ENCODE measurements at places on chromosomes 2 and 18.

DNA sequence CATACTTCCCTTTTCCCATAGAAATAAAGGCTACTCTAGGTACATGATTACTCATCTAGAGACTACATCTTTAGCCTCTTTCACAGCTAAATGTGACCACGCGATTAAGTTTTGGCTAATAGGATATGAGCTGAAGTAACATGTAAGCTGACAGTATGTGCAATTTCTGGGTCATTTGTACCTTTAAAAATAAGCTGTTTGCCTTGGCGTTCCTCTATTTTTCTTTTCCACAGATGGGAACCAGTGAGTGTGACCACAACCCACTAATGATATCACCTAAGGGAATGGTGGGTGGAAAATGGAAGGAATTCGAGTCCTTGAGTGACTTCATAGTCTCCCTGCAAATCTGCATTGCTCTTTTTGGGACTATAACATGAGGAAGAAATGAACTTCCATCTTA, 11.7 kb upstream of the NABP1 start:
- no peak for DNase-seq

- no peak for DNase-seq
These were observed 41.5 kb downstream of the RNF152 start for GRCh38 chr18:61851279-61851678.

DNA sequence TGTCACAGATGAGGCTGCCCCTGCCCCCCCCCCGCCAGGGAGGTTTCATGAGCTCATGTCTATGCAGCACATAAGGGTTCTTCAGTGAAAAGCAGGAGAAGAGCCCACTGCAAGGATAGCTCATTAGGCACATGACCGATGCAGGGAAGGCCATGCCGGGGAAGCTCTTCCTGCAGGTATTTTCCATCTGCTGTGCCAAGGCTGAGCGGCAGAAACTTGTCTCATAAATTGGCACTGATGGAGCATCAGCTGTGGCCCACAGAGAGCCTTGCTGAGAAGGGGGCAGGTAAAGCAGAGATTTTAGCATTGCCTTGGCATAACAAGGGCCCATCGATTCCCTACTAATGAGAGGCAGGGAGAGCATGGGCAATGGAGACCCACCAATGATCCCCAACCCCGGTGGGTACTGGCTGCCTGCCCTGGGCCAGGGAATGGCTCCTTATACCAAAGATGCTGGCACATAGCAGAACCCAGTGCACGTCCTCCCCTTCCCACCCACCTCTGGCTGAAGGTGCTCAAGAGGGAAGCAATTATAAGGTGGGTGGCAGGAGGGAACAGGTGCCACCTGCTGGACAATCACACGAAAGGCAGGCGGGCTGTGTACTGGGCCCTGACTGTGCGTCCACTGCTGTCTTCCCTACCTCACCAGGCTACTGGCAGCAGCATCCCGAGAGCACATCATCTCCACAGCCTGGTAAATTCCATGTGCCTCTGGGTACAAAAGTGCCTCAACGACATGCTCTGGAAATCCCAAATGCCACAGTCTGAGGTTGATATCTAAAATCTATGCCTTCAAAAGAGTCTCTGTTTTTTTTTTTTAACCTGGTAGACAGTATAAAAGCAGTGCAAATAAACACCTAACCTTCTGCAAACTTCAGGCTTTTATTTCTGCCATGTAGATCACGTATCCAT, 41.4 kb downstream of the STEAP3 start:
- DNase-seq = peak; percentile 64

DNA sequence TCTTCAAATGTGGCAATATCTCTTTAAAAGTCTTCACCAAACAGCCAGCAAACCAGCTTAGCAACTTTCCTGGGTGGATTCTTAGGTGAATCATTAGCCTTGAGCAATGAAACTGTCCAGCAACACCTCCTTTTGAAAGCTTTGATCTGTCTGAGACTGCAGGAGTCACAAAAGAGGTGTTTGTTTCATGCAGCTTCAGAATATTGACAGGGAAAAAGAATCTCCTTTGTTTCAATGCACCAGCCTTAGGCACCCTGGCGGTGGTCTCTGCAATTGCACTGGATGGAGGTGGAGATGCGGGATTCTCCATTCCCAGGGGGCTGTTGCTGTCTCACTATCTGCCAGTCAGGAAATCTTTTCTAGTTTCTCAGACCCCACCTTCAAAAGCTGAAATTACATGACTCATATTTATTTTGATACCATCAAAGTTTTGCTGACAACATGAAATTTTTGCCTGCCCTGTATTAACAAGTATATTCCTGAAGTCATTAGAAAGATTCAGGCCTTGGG, 76.0 kb upstream of the DSG1 start:
- DNase-seq = no peak

GRCh38 chr18:22841840-22842239, 91.3 kb upstream of the RBBP8 start:
- DNase-seq = no peak

GRCh38 chr2:208415255-208415654, 8.7 kb downstream of the PTH2R start:
- DNase-seq = no peak

- no peak for DNase-seq
These were observed 76.2 kb downstream of the DTNA start for GRCh38 chr18:34786162-34786741.

DNA sequence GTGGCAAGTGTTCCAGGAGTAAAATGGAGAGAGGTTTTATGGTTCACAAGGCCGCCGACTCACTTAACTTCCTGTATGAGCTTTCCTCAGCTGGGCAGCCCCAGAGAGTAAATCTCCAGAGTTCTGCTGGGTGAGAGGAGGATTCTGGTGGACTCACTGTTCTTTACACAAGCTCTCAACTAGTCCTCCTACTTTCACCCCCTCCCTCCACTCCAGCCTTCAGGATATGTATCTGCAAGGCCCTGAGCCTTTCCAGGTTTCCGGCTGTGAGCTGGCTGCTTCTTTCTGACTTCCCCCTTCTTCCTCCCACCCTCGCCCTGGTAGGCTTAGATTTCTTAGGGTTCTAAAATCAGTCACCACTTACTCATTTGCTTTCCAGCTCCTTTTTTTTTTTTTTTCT, 34.0 kb downstream of the EML6 start:
- no peak for DNase-seq

GRCh38 chr2:95314964-95315611, 17.9 kb downstream of the KCNIP3 start:
- peak; percentile 73 for DNase-seq

DNA sequence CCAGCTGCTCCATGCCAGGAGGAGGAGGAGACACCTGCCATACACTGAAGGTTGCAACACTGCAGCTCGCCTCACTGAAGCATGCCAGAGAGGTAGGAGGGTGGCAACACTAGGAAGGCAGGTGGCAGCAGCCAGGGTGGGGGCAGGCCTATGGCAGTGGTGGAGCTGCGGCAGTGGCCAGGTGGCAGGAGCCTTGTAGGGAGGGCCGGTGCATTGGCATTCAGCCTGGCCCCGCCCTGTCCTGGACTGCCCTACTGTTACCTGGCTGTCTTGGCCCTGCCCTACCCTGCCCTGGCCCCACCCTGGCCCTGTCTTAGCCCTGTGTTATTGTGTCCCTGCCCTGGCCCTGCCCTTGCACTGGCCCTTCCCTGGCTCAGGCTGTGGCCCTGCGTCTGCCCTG, 7.4 kb upstream of the ANKRD62 start:
- no peak for DNase-seq

- no peak for DNase-seq
These were observed 226.9 kb downstream of the DCDC2C start for GRCh38 chr2:3930246-3930645.

DNA sequence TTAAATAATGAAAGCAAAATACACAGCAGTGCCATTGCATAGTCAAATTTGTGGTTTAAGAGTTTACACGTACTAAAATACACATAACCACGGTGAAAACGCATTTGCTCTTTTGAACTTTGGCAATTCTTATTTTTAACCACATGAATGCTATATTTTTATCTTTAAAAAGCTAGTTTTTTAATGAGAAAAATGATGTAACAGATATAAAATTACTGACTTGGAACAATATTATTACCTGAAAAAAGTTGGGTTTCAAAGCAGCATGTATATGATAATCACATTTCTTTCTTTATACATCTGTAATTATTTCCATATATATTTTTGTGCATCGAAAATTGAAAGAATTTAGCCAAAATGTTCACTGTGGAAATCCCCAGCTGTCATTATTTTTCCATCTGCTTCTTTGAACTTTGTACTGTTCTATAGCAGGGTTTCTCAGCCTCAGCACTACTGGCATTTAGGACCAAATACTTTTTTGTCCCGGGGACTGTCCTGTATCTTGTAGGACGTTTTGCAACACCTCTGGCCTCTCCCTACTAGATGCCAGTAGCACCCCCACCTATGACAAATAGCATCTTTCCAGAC, 75.9 kb upstream of the CAB39 start:
- DNase-seq = no peak

- DNase-seq = peak; percentile 17
These were observed at the start of gene GALNT3 for GRCh38 chr2:165793779-165794535. GALNT3 (minus strand) TSS chr2:165794247; CDS start chr2:165770700, 23,547 bp downstream.

DNA sequence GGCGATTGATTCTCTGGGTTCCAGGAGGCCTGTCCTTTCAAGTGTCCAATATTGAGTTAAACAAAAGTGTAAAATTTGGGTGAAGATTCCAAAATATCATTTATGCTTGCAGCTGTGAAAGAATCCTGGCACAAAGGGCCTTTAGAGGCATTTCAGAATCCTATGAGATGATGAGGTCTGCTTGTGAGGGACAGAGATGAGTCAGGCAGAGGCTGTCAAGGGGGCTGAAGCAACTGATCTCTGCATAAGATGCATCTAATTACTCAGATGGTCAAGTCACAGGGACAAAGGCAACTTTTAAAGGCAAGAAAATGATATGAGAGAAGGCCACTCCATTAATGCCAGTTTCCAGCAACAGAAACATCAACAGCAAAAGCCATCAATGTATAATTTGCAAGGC, 78.8 kb downstream of the FHOD3 start:
- DNase-seq = peak; percentile 25

DNA sequence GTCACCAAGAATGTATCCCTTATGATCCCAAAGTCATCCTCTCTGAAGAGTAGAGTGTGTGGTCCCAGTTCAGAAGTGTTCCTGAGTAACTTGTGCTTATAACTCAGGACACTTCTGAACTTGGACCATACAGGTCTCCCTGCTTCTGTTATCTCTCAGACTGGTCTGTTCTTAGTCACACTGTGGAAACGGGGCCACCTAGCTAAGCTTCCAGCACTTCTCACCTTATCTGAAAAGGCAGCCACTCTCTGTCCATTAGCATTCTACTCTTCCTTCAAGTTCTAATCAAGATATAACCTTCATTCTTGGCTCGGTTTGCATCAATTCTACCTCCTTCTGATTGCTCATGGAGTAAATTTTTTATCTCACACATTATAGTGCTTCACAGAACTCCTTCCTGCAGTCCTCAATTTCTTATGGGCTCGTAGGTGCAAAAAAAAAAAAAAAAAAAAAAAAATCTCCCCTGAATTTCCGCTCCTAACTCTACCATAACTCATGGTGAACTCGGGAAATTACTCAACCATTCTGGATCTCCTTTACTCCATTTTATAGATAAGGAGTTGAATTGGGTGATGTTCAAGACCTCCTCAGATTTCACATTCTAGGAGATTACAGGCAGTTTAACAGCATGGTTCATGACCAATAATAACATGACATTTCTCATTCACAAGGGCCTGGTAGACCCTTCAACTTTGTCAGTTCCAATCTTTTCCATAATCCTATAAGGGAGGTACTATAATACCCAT, 108.4 kb downstream of the TACR1 start:
- DNase-seq = no peak

DNA sequence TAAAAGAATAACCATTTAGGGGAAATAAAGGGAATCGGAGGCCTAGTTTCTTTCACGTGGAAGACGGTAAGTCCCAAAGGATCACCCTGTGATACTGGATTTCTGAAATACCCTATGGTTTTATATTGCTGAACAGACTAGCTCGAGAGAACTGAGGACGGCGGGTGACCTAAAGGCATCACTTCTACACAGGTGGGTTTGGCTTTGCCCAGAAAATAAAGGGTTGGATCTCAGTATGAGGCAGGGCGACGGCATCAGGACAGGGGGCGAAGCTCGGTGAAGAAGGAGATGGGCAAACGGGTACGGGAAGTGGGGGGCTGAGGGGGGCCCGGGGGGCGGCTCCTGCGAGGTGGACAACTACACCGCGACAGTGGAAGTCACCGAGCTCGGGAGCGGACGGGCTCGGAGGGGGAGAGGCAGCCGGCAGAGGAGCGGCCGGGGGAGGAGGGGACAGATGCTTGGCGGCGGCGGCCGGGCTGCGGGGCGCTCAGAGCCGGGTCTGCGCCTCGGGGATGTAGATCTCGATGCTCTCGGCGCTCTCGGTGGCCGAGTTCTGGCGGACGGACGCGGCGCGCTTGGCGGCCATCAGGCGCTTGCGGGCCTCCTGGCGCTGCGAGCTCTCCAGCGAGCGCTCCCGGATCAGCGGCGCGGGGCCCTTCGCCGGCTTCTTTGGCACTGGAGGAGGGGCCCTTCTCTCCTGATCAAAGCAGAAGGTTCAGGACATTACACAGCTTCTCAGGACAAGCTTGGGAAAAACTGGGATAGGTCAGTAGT, 48.9 kb downstream of the TGIF1 start:
- peak; percentile 70 for DNase-seq

- no peak for DNase-seq
These were observed 74.4 kb downstream of the SH3RF3 start for GRCh38 chr2:109203246-109204011.

DNA sequence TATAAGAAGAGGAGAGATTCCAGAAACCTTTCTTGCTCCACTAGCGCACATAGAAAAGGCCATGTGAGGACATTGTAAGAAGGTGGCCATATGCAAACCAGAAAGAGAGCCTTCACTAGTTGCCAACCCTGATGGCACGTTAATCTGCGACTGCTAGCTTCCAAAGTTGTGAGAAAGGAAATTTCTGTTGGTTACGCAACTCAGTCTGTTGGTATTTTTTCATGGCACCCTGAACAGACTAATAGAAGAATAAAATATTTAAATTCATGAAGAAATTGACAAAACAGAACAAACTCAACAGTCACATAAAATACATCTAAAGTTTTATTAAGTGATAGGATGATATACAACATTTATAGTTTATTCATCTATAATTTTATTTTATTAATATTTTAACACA, 625.9 kb upstream of the NRXN1 start:
- DNase-seq = no peak

DNA sequence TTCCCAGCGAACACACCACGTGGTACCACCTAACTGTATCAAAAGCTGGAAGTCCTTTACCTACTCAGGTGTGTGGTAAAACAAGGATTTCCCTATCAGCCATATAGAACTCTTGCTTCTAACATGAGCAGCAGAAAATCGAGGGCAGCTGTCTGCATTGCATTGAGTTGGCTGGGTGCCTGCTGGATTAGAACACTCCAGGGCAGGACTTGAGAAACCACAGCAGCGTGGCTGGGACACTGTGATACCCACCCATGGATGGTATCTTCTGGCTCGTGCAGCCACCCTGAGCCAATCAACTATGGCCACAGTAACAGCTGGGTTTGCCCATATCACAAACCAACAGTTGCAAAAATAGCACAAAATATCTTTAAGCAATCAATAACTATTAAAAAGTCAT, 188.3 kb downstream of the FBXO15 start:
- no peak for DNase-seq

DNA sequence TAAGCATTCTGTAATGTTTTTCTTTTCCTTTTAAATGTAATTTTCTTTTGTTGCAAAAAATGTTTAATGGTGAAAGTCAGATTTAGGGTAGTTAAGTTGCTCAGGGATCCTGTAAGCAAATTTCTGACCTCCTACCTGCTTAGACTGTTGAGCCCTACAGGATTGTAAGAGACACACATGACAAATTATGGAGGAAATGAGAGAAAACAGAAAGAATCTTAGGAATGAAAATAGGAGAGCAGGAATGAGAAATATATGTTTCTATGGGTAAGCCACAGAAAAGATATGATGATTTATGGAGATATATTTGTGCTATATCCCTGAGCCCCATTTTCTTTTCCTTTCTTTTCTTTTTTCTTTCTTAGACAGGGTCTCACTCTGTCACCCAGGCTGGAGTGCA, 28.3 kb downstream of the CYBRD1 start:
- DNase-seq = no peak

Data from AG08396 (cell line).